ENCODE measurements at places on chromosomes 11 and 22. TPM values are rescaled to one million over a fixed set of nuclear protein-coding genes. Genes with fewer than 3 reads are reported as not detected.
A peak's percentile ranks its signal among the peaks of the same experiment; 100 is the strongest.

GRCh38 chr11:64856382-64857227, 12.2 kb upstream of the CDC42BPG start:
- peak overlapping the region; percentile 59 for H3K27ac ChIP-seq
- H3K36me3 ChIP-seq, result peaks cover 41% of the 10 kb centered on the region
- H3K4me1 ChIP-seq, result peaks cover 78% of the 10 kb centered on the region

DNA sequence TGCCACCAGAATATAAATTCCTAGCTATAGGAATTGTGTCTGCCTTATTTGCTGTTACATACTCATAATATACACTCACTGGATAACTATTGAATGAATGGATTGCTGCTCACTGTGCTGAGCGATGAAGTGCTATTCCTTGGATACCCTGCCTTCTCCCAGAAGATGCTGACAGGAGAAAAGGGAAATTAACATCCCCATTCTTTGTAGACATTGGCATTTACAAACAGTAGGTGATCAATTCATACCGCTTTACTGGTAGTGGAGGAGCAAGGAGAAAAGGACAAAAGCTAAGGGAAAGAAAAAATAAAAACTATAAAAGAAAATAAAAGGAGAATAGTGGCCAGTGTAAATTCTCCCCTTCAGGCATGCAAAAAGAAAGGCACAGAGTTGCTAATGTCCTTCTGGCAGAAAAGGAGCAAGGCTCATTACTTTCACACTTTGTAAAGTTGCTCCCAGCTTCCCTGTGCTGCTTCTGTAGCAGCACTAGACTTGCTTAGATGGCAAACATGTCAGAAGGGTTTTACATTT, 183.0 kb downstream of the LUZP2 start:
- H3K4me3 ChIP-seq, result no peak overlapping the region
- no peak for DNase-seq
- H3K27me3 ChIP-seq, result no peaks in the 10 kb centered on the region
- no peak overlapping the region for H3K27ac ChIP-seq

Gene ZNRF3
- total RNA-seq, result 2.1 TPM

GRCh38 chr11:15825976-15826650, 530.2 kb downstream of the SOX6 start:
- no peaks in the 10 kb centered on the region for H3K36me3 ChIP-seq
- H3K27me3 ChIP-seq, result no peaks in the 10 kb centered on the region
- no peak overlapping the region for H3K4me3 ChIP-seq
- no peaks in the 10 kb centered on the region for H3K4me1 ChIP-seq

Gene SLC5A1
- not detected for total RNA-seq

DNA sequence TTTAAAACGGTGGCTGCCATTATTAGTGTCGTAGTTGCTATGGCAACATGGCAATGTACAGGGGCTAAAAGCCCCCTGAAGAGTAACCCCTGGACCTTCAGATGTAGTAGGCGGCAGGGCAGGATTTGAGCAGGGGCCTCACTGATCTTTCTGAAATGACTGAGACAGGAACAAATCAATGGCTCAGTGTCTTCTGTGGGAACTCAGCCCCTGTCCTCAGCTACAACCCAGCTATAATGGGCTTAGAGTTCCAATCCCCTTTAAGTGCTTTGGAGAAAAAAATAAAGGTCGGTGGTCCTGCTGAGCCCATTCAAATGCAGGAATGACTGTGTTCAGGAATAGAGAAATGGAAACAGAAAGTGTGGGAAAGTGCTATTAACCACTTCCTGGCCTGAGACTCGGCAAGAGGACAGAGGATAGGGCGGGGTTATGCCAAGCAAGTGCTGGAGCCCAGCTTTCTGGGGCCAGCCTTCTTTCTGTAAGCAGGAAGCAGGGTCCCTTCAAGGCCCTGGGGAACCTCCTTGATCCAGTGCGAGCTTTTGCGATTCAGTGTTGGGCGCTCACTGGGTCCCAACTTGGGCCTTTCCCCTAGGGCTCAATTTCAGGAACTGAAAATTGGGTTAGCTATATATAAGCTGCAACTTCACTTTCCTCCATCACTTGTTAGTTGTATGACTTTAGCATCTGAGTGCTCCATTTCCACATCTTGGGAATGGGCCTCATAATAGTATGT, 6.1 kb upstream of the CD82 start:
- DNase-seq, result no peak
- H3K27ac ChIP-seq, result peak overlapping the region; percentile 74
- H3K4me3 ChIP-seq, result peak overlapping the region; percentile 5
- H3K4me1 ChIP-seq, result peaks cover 47% of the 10 kb centered on the region
- no peaks in the 10 kb centered on the region for H3K36me3 ChIP-seq

Gene OR2AG1
- not detected for total RNA-seq

Gene SHISAL1
- total RNA-seq, result not detected

- H3K27ac ChIP-seq, result no peak overlapping the region
- DNase-seq, result no peak
- peaks cover 17% of the 10 kb centered on the region for H3K36me3 ChIP-seq
- H3K4me1 ChIP-seq, result no peaks in the 10 kb centered on the region
- H3K27me3 ChIP-seq, result no peaks in the 10 kb centered on the region
Observed at GRCh38 chr22:20881231-20881630, 22.4 kb downstream of the SNAP29 start.

GRCh38 chr11:132904607-132905006, 627.7 kb downstream of the OPCML start:
- no peak overlapping the region for H3K27ac ChIP-seq
- no peaks in the 10 kb centered on the region for H3K27me3 ChIP-seq
- no peak overlapping the region for H3K4me3 ChIP-seq
- H3K4me1 ChIP-seq, result no peaks in the 10 kb centered on the region

DNA sequence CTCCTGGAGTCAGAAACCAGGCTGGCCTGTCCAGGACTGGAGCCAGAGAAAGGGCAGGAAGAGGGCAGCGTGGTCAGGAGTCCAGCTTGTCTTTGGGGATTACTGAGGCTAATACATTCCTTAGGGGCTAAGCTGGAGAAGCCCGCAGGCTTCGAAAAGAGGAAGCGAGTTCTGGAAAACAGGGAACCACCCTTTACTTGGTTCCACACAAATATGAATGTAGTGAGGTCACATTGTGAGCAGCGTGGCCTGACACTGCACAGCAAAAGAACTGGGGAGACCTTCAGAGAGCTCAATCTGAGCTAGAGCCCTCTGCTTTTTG, 132.3 kb downstream of the CEP164 start:
- H3K27me3 ChIP-seq, result peaks cover 2% of the 10 kb centered on the region
- no peak for DNase-seq
- no peak overlapping the region for H3K4me3 ChIP-seq
- no peak overlapping the region for H3K27ac ChIP-seq
- H3K36me3 ChIP-seq, result no peaks in the 10 kb centered on the region

Measured in activated T-helper 1 cell treated with anti-CD3 and anti-CD28 coated beads, Interleukin-12 subunit alpha, Interleukin-12 subunit beta, Interleukin-2, Interleukin-4 antibody, amounts not matched to agents 30 ng/mL and 10 ng/mL and 1 ng/mL, durations not matched to agents 14 hours and 24 hours and 36 hours (primary cell).